ENCODE measurements at places on chromosomes 1 and 21.

DNA sequence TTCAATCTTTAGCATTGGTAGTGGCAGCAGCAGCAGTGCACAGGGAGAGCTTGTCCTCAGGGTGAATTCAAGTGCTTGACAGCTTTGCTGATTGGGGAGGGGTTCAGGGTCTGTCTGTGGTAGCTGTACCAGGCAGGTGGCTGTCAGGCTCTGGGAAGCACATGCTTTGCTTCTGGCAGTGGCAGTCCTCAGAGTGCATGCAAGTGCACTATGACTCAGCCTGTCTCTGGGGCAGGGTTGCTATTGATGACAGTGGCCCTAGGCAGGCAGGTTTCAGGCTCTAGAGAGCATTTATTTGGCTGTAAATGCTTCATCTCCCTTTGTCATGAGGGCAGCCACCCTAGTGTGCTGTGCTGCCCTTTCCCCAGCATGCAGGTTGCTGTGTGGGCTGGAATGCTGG is 251.9 kb upstream of the LRRC7 start:
- no peak for DNase-seq

DNA sequence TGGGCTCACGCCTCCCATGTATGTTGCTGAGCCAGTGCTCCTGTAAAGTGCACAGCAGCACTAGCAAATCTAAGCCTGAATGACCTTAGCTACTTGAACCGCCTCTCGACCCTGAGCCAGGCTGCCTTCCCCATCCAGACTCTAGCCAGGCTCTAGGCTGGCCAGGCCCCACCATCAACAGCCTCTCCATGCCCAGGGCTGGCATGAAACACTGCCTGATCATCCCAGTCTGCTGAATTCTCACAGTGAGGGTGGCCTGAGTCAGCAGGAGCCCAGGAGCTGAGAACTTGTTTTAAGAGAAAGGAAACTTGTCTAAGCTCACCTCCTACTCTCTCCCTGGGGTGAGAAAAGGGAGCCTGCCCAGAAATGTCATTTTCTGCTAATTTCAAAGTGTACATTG is 733.3 kb downstream of the PTPRU start:
- DNase-seq, result no peak

DNA sequence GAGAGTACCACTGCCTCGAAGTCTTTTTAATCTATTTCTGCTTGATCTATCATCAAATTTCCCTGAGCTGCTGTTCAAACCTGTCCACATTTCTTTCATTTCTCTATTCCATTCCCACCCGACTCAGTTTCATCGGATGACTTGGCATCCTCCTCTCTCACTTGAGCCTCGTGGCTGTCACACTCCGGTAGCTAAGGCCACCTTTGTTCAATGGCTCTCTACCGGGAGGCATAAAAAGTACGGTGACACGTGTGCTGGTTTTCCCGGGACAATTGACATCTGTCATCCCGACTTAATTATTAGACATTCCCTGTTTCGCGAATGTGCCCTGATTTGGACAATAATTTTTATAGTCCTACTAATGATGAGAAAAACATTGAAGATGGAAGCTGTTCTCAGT is 22.6 kb downstream of the MIS18A start:
- no peak for DNase-seq

GRCh38 chr1:1162597-1163537 is 10.8 kb upstream of the TTLL10 start:
- no peak for DNase-seq

DNA sequence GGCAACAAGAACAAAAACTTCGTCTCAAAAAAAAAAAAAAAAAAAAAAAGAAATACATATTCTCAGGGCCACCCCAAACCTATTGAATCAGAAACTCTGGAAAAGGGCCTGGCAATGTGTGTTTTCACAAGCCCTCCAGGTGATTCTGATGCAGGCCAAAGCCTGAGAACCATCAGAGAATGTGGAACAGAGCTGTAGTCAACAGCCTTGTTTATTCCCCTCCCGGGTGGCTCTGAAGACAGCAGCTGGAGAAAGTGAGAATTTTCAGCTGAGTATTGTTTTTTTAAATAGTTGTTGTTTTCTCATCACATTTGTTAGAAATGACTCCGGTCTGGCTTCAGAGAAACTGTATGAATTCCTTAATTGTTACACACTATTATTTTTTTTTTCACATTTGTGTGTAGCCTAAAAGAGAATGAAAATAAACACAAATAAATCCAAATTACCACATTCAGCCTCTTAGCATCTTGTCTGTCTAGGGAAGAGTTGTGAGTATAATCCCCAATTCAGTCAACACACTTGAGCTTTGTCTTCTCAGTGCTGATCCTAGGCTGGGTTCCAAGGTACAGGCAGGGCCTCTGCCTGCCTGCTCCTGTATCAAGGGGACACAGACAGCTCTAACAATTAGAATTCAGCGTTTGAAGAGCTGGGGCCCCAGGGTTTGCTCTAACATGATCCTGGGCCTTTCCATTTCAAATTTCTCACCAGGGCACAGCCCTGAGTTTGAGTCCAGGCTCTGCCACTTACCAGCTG is 6.6 kb upstream of the AZIN2 start:
- no peak for DNase-seq

GRCh38 chr1:4939266-4939665 is 284.9 kb downstream of the AJAP1 start:
- DNase-seq, result no peak

DNA sequence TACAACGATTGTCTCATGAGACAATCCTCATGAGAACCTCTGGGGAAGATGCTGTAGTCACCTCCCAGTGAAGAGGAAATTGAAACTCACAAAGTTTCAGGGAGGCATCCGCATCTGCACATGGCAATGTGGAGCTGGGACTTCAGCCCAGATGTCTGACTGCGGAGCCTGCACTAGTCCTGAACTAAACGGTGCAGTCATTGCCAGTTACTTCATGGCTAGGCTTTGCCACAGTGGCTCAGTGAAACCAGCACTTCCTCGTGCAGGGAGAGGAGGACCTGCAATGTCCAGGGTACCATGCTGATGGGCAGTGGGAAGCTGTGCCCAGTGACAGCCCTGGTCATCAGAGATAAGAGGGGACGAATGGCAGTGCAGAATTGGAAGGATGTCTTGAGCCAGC is 40.7 kb upstream of the ETS2 start:
- DNase-seq, result no peak

- DNase-seq, result no peak
Observed at GRCh38 chr1:189637041-189637440, 840.6 kb downstream of the BRINP3 start.

DNA sequence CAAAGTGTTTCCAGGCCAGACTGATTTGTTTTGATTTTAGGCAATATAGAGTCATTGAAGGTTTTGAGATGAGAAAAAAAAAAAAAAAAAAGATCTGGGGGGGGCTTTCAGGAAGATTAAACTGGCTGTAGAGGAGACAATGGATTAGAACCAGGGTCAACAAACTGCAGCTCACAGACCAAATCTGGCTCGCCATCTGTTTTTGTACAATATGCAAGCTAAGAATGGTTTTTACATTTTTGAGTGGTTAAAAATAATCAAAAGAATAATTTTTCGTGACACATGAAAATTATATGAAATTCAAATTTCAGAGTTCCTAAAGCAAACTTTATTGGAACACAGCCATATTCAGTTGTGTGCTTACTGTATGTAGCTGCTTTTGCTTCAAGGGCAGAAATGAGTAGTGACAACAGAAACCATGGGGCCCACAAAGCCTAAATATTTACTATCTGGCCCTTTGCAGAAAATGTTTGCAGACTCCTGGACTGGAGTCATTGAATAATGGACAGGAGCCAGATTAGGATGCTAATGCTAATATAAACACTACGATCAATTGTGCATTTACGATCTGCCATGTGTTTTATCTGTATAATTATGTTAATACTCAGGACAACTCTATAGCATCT is 375.7 kb upstream of the DAB1 start:
- DNase-seq, result no peak

- no peak for DNase-seq
Observed at GRCh38 chr1:195185321-195185720, 1422.9 kb downstream of the KCNT2 start.

DNA sequence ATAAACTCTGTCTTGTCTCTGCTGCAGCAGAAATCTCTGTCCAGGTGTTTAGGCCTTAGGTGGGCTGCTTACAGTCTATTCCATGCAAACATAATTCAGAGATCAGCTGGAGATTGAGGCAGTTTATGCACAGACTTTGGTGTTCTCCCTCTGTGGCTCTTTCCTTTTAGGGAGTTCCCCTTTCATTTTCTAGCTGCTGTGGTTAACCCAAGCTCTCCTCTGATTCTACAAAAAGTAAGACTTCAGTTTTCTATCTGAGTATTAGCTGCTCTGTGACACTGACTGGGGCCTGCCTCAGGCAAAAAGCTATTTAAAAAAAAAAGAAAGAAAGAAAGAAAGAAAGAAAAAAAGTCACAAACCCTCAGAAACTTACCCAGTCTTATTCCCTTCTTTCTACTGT is 211.1 kb downstream of the CAMTA1 start:
- no peak for DNase-seq

- DNase-seq, result no peak
Observed at GRCh38 chr1:89611721-89612120, 21.2 kb upstream of the LRRC8C start.

DNA sequence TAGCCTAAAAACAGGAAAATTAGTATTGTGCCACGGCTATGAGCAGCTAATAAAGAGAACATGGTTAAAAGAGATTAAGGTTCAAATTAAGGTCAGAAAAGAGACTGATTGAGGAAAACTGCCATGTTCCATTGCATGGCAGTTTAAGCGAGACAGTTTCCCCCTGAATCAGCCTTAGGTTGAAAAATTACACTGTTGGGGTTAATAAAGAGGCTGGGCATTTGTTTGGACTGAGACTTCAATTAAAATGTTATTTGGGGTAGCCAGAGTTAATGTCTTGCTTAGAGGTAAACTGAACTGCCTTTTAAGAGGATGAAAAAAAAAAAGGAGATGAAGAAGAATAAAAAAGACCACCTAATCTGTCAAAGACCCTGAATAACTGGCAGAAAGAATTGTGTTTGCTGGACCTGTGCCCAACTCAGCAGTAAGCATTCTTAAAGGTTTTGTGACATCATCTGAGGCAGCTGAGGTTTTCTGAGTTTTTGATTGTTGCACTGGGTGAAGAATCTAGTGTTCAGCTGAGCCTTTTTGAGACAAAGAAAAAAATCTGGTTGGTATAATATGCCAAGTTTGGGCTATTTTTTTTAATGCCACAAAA is 17.7 kb upstream of the PROX1 start:
- DNase-seq, result no peak

GRCh38 chr1:59967141-59967697 is 40.6 kb upstream of the CYP2J2 start:
- no peak for DNase-seq

DNA sequence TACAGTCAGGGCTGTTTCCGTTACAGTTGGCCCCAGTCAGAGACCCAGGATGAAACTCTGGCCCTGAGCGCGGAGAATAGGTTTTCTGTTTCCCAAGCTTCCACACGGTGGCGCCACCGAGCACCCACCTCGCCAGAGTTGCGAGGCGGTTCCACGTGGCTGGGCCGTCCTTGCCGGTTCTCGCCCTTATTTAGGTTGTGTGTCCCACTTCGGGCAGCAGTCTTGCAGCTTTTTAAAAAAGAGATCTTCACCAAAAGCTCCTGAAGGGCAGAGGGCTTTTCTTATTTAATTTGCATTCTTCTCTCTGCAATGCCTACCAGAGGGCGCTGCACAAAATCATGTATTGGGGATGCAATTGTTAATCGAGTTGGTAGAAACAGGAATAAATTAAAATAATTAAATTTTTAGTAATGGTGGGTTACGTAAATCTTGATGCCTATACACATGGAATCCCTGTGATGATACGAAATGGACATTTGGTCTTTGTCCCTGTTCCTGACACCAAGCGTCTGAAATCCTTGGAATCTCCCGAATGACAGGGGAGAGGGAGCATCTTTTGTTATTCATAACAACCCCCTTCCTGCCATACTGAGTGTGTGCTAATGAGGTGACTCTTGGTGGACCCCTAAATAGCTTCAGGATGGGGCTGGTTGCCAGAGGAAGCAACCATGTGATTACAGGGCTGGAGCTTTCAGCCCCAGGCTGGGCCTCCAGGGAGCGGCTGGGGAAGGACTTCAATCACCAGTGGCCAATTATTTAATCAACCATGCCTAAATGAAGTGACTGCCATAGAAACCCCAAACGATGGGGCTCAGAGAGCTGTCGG is 5.6 kb upstream of the S100A7 start:
- peak; percentile 82 for DNase-seq

DNA sequence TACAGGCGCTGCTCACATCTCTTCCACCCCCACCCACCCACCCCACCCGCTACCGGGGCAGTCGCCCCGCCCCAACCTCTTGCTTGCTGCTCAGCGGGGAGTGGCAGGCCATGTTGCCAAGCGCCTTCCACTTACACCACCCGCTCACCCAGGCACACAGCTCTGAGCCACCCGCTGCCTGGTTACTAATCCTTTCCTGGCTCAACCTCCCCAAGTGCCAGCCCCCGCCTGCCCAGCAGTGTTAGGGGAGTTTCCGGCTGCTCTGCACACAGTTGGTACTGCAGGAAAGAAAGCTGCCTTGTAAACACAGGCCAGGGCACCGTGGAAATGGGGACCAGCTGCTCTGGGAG is 56.2 kb downstream of the LACTBL1 start:
- DNase-seq, result no peak

DNA sequence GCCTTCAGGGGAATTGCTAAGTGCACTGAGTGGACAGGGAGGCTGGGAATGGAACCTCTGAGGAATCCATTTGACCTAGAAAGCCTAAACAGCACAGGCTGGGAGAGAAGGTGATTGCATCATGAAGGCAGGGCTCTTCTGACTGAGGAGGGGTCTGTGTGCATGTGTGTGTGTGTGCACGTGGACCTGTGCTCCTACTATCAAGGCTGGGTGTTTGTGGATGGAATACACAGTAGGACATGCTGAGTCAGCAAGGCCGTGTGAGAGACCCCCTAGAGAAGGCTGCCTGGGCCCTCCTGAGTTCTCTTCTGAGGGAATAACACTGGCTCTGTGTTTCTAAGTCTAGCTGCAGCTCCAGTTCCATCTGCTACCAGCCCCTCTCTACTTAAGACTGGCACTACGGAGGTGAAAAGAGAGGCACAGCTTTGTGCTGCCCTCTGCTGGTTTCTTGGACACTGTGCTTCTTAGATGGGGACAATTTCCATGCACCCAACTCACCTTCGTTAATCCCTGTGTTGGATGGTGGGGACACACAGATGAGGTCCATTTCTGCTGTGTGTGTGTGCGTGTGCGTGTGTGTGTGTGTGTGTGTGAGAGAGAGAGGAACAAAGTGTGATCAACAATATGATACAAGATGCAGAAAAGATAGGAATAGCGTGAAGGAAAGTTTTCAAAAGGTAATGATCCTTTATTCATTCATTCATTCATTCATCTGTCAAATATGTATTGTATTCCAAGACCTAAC is 6.2 kb upstream of the EFCAB14 start:
- peak; percentile 71 for DNase-seq

GRCh38 chr1:31704271-31705079 is 658 bp upstream of the COL16A1 start:
- DNase-seq, result no peak

Measured in stimulated activated CD4-positive, alpha-beta T cell treated with anti-CD3 and anti-CD28 coated beads, Interleukin-2, amount 100 ng/mL, for 24 hours (primary cell).